ENCODE measurements at places on chromosomes 12 and 14.

GRCh38 chr12:125049093-125049458, 16.2 kb upstream of the AACS start:
- no peak for DNase-seq

- no peak for DNase-seq
These were observed 112.6 kb downstream of the CCDC60 start for GRCh38 chr12:119447126-119447525.

DNA sequence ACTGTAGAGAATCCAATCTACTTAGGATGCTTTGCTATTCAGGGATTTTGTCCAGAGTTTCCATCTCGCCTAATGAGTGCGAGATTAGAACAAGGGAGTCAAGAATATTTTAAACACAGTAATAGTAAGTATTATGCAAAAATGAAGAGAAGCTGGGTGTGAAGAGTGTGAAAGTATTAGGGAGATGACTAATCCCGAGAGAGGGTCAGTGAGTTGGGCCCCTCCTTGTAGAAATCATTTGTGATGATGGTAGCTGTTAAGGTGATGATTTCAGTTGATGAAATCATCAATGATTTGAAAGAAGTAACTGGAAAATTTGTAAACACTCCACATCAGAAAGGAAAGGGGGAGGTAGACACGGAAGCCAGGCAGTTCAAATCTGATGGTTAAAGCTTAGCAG, 478.9 kb upstream of the MGAT4C start:
- no peak for DNase-seq

GRCh38 chr12:116931665-116932064, 20.9 kb downstream of the FBXW8 start:
- no peak for DNase-seq

- DNase-seq = no peak
These were observed 168.4 kb upstream of the EGLN3 start for GRCh38 chr14:34119107-34119858.

DNA sequence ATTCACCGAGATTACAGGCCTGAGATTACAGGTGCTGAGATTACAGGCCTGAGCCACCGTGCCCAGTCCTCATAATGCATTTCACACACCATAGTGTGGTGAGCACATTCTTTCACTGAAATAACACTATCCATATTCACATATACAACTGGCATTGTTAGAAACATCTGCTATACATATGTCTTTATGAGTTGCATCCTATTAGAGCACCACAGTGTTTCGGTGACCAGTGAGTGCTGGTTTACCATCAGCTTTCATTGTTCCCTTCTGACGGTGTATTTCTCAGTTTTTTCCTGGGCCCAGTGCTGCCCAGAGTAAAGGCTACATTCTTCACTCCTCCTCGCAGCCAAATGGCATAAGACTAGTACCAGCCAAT, 96.2 kb upstream of the FGD4 start:
- DNase-seq = no peak

GRCh38 chr14:64646103-64646502, 58.1 kb upstream of the PLEKHG3 start:
- no peak for DNase-seq

DNA sequence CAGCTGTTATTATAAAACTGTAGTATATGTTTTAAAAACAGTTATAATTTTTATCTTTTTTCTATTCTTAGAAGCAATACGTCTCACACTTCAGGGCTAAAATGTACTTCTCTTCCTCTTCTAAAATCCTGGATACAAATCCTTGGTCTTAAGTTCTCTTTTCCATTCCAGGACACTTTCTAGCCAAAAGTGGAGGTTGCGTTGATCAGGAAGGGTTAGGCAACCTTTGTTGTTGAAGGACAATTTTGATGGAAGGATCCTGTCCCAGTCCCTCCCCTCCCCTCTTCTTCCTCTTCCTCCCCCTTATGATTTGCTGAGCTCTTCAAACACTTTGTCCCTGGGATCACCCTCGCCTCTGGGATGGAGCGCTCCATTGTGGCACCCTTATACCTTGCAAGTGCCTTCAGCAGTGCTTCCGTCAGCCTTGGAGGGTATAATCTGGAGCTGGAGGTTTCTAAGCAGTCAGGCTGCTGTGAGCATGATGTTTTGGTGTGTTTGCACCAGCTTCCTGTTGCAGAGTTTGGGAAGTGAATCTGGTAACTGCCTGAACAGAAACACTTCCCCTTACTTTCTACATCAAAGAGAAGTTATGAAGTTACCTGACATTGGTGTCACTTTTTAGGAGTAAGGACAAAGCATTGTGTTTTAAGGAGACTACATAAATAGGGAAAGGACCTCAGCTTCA, 87.4 kb upstream of the SLC38A2 start:
- peak; percentile 75 for DNase-seq

GRCh38 chr12:7161811-7162210, 27.7 kb upstream of the PEX5 start:
- no peak for DNase-seq

DNA sequence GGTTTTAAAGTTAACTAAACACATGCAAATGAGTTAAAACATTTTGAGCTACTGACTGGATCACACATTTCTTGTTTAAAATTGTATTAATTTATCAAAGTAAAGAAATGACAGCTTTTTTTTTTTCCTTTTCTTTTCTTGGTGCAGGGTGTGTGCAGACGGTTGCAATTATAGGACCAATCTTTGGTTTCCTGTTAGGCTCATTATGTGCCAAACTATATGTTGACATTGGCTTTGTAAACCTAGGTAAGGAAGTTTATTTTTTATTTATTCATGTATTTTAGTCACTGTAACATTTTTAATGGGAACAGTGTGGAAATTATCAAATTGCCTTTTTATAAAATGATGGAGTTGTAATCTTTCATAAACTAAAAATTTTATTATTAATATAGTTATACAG, 21.9 kb downstream of the SLCO1C1 start:
- no peak for DNase-seq
